Fibroblast of the conjunctiva (primary cell): ENCODE measurements at places on chromosomes 7 and 10.

GRCh38 chr7:102077081-102077480 lies 209.6 kb upstream of the SH2B2 start:
- no peak for DNase-seq

- no peak for DNase-seq
Observed at GRCh38 chr7:87082675-87083074, 23.2 kb upstream of the ELAPOR2 start.

DNA sequence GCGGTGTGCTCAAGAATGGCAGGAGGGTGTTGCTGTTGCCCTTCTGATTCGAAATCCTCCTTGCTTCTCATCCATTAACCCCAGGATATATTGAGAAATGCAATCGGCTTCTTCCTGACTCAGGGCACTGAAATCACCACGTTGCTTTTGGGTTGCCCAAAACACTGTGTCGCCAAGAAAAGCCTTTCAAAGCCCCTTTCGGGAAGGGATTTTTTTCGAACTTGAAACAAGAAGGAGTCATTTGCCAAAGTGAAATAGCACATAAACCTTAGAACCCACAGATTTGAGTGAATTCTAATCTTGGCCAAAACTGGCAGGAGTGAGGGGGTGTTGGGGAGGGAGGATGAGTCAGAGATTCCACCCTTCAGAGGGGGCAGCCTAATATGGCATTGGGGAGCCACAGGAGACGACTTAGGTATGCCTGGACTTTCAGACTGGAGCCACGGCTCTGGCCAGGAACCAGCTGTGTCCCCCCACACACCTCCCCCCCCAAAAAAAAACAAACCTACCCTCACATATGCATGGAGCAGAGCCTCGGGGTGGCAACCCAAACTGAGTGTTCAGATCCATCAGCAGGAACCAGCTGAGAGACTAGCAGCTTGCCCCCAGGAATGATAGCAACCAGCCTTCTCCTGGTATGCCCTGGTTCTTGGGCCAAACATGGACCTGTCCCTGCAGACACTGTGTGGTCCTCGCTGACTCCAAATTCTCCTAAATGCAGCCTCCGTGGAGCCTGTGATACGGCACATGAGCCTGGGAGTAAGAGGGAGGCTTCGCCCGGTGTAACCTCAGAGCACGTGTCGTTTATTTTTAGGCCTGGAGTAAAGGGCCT lies 138.4 kb downstream of the FGFR2 start:
- peak; percentile 17 for DNase-seq

GRCh38 chr7:142796501-142797390 lies 26.0 kb downstream of the PRSS2 start:
- DNase-seq = no peak

GRCh38 chr7:118059209-118059608 lies 124.8 kb upstream of the LSM8 start:
- no peak for DNase-seq

GRCh38 chr10:117348236-117348635 lies 27.0 kb downstream of the PDZD8 start:
- no peak for DNase-seq

DNA sequence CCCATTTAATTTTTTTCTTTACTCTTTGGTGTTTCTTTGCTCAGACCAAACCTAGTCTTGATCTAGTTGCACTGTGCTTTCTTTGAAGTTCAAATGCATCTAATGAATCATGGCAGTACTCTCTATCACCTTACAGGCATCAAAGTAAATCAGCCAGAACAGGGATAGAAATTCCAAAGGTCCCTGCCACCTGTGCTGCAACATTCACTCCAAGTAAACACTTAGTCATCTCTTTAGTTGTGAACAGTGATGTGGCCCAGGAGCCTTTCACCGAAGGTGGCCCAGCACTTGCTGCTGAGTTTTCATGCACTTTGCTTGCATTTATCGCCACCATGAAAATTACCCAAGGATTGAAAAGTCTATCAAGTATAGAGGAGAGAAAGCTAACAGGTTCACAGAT lies 314.1 kb upstream of the ETV1 start:
- DNase-seq = no peak

DNA sequence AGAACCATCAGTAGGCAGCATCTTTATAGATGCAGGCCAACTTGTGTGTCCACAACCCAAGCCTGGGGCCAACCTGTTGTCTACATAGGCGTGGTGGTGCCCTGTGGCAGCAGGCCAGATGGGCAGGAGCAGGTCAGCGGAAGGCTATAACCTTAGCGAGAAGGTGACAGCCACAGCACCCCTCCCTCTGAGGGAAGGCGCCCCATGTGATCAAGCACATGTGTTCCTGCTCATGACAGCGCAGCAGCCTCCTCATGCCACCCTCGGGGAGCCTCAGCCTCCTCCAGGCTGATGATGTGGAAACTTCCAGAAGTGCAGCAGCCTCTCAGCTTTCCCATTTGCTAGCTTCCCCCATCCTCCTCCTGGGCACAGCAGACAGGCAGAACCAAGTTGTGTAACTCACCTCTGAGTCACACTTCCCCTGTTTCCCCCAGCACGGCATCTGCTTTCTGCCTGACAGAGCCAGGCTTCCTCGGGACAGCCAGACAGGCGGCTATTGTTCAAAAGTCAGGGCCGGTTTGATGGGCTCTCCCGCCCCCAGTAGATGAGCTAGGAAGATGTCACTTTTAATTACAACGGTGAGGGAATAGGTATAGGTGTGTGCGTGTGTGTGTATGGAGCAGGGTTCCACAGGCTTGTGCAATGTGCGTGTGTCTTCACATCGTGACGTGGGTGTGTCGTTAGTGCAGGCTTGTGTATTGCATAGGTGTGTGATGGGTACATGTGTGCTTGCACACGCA lies 312.0 kb upstream of the ZMIZ1 start:
- DNase-seq = peak; percentile 91

- DNase-seq = no peak
Observed at GRCh38 chr7:45563401-45563800, 10.8 kb upstream of the ADCY1 start.

DNA sequence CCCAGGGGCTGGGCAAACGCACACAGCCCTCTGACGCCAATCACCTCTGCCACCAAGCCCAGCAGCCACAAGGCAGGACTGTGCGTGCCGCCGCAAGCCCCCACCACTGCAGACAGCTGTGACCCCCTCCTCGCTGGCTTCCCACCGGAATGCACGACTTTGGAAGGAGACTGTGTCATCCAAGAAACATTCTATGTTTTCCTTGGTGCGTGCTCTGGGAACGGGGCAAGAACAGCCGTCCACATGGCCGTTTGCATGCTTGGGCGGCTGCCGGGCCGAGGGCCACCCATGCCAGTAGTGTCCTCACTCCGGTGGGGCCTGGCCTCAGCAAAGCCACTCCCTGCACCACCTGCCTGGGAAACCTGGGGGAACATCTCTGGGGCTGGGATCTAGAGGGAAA lies 17.6 kb upstream of the ELN start:
- DNase-seq = no peak

DNA sequence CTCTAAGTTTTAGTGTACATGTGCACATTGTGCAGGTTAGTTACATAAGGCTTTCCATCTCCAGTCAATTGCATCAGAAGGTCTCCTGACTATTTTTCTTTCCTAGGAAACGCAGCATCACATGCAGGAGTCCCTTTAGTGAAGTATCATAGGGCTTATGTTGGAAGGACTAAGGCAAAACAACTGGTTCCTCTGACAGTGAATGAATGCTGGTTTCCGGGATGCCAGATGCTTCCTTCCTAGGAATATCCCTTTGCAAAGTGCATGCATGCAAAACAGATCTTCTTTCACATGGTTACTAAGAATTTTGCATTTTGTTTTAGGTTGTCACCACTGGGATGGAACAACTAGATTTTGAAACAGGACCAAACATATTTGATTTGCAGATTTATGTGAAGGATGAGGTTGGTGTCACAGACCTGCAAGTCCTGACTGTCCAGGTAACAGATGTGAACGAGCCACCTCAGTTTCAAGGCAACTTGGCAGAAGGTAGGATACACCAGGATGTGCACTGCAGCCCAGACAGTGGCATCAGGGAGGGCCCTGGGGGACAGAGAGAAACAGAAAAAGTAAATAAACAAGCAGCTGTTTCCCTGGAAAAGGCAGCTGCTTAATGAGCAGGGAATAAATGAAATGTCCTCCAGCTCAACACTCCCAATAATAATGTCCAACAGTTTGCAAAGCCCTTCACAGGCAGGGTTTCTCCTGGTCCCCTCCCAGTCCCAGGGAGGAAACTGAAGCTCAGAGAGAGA lies 17.8 kb downstream of the CDHR3 start:
- no peak for DNase-seq
